ENCODE measurements at places on chromosomes 1 and 21.
A peak's percentile ranks its signal among the peaks of the same experiment; 100 is the strongest.

DNA sequence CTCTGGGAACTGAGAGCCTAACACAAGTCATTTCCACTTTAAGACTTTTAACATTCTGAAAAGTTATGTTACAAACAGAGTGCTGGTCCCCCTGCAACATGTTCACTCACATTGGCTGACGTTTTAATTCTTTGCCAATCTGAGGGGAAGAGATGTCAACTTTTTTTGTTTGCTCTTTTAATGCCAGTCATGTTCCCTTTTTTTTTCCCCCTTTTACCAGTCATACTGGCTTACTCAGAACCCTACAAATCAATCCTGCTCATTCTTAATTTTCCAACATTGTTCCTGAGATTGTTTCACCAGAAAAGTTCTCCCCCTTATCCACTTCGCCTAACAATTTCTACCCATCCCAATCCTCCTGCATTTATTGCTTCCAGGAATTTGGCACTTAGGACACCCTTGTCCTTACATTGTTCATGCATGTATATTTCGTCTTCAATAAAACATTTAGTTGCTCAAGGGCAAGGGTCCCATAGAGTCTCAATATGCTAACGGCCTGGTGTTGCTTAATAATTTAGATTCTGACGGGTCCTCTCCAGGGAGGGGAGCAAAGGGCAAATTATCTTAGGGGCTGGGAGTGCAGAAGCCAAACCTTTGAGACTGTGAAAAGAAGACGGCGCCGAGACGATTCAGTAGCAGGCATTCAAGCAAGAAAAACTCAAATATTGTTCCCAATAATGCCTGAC, 624 bp upstream of the CR1L start:
- no peak for DNase-seq

DNA sequence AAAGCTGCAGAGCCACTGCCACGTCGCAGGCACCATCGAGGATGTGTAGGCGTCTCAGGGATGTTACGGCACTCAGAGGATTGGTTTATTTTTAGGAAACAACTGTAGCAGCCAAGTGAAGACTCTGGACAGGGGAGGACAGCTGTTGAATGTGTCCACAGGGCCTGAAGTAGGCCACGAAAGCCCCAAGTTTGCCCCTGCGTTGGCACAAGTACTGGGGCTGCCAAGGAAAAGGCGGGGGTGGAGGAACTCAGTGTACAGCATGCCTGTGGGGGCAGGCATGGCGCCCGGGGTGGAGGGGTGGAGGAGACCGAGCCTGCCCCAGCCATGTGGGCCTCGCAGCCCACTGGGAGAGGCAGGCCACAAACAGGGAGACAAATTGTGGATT, 89.7 kb downstream of the ADARB1 start:
- DNase-seq, result no peak

GRCh38 chr1:162136760-162137159, 67.3 kb downstream of the NOS1AP start:
- DNase-seq, result peak; percentile 31

DNA sequence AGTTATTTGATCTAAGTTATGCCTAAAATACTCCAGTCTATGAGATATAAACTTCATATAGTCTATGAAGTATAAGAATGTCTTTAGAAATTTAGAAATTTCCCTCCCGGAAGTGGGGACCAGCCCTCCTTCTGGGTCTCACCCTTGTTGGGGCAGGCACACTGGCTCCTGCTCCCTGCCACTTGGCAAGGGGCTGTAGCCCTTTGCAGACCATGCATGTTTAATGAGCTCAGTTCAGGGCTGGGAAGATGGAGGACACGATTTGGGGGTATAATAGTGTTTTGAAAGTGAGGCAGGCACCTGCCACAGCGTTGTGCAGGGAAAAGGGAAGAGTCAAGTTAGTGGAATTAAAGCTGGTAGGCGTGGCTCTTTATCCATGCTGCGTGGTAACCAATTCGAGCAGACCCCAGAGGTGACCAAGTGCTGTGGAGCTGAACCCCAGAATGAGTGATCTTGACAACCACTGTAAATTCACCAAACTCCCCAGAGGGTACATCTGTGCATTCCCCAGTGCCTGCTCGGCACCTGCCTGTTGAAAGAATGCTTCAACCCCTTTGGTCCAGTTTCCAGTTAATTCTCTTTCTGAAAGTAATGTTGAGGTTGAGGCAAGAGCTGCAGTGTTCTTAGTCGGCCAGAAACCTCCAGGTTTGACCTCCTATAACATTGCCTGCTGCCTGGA, 79.6 kb downstream of the DOP1B start:
- no peak for DNase-seq
